ENCODE measurements at places on chromosomes 7 and 10.
A peak's percentile ranks its signal among the peaks of the same experiment; 100 is the strongest.

- no peak for DNase-seq
These were observed 536.0 kb upstream of the GALNT17 start for GRCh38 chr7:70595755-70596597.

DNA sequence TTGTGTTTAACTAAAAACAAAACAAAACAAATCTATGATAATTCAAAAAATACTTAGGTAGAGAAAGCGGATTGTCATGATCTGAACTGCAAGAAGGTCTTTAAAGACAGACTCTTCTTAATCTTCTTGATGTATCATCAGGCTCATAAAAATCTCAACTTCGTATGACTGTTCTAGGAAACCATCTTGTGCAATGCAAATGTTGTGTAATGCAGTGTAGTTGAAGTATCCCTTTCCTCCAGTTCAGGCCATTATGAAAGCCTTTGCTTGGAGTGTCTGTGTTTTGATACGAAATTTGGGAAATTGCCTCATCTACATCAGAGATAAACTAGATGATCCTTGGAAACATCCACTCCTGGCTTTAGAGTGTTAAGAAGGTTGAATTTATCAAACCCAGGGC, 30.9 kb downstream of the CDK1 start:
- no peak for DNase-seq

- no peak for DNase-seq
These were observed 658.2 kb downstream of the PARD3 start for GRCh38 chr10:34156781-34157425.

GRCh38 chr10:102644066-102644645, at the start of gene TRIM8:
TSS of gene TRIM8 (plus strand) at chr10:102644479. CDS start at chr10:102644618, 139 bp downstream.
- DNase-seq = no peak

GRCh38 chr10:60042262-60042661, 135.9 kb upstream of the CCDC6 start:
- DNase-seq = no peak

- no peak for DNase-seq
These were observed 47.1 kb downstream of the PAPSS2 start for GRCh38 chr10:87706731-87707130.

DNA sequence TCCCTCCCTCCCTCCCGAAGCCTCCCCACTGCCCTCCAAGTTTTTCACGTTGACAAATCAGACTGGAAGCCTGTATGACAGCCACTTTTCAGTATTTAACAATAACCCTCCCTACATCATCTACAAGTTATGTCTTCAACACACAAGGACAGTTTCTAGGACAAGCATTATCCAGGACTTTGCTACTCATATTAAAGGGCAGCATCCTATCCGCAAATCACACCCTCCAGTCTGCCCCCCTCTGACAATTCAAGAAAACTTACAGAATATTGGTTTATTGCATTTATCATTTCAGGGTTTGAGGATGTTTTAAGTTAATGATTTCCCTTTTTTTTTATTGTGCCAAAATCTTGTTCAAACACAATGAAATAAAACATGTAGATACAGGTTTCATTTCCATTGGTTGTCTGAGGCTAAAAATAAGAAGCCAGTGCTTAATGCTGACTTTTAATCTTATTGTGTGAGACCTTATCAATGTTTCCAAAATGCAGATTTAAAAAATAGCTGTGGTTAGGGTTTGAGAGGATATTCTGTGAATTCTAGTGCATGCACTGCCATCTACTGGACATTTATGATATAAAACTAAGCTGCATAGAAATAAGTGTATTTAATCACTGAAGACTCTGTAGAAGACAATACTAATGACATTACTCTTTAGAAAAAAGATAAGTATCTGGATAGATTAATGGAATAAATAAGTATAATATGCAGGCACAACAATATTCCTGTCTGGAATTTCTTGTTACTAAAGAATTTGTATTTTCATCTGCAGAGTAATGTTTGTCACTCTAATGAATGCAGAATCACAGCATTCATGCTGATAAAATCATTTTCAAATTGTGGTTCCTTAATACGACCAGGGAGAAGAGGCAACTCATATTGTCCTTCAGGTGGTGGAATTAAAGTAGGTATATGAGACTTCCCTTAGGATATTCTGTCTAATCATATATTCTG, 64.1 kb downstream of the CAV1 start:
- no peak for DNase-seq

DNA sequence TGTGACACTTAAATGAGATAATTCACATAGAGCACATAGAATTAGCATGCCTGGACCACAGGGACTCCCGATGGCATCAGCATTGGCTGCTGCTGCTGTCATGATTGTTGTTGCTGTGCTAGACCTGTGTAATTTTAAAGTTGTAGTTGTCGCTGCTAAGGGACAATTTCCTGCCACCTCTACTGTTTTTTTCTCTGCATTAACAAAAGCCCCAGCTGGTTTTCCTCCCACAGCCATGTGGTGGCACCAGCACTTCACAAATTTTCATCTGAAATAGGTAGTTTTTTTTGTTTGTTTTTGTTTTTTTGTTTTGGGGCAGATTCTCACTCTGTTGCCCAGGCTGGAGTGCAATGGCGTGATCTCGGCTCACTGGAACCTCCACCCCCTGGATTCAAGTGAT, 25.4 kb upstream of the PRXL2A start:
- DNase-seq = peak; percentile 37

GRCh38 chr10:11180228-11180627, 162.6 kb downstream of the CELF2 start:
- DNase-seq = no peak

DNA sequence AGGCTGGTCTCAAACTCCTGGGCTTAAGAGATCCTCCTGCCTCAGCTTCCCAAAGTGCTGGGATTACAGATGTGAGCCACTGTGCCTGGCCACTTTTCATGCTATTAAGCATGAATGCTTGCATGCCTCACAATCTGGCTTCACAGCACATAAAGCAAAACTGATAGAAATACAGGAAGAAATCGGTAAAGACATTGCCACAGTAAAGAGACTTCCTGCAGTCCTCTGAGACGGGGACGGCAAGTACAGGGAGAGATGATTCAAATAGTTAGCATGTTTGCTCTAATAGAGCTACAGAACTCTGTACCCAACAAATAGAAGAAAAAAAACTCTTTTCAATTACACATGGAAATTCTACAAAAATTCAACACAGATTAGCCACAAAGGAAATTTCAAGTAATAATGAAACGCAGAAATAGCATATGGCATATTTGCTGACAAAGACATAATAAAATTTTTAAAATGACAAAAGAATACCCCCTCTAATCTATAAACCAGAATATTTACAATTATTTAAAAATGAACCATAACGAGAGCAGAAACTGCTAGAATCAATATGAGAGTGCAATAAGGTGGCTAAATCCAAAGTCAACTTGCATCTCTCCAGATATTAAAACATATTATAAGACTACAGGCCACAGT, 32.3 kb downstream of the CARD11 start:
- DNase-seq = no peak

DNA sequence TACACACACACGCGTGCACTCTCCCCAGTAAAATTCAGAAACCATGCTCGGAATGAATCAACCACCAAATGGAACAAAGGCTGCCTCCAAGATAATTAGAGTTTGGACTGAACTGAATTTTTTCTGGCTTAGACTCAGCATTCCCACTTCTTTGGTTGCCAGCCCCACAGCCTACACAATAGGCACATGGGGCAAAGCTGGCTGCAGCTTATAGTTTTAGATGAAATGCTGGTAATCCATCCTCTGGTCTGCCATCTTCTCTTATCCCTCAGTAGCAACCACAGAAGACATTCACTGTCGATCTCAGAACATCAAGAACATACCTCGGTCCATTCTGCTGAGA, 44.2 kb downstream of the PDE1C start:
- DNase-seq = no peak

GRCh38 chr10:6811153-6811552, 231.1 kb upstream of the PRKCQ start:
- DNase-seq = no peak

All from GM18507 (cell line).